ENCODE measurements at places on chromosomes 1 and 21. TPM values are rescaled to one million over a fixed set of nuclear protein-coding genes. Genes with fewer than 3 reads are reported as not detected.

Gene ALDH9A1
- 37.7 TPM for total RNA-seq

Gene SCCPDH
- 13.7 TPM for total RNA-seq

Gene EPHB2
- 0.25 TPM for total RNA-seq

Gene PSRC1
- 27.9 TPM for total RNA-seq

Gene TAL1
- total RNA-seq = not detected

Gene SPATA6
- 1.9 TPM for total RNA-seq

Gene KCNJ10
- not detected for total RNA-seq

Gene FMO1
- not detected for total RNA-seq

Gene FCGR2B
- 0.33 TPM for total RNA-seq

Gene SELENON
- 11.4 TPM for total RNA-seq

Gene AGMAT
- 8.0 TPM for total RNA-seq

Gene ADAMTSL4
- 0.30 TPM for total RNA-seq

Gene TFF3
- not detected for total RNA-seq

Gene BMP8A
- total RNA-seq = not detected

Gene DNAJC6
- total RNA-seq = 3.3 TPM

Gene PTCH2
- total RNA-seq = 1.6 TPM
